ENCODE measurements at places on chromosomes 3 and 15.

- peak; percentile 9 for DNase-seq
Observed at GRCh38 chr3:66693461-66694031, 192.7 kb upstream of the LRIG1 start.

- DNase-seq = no peak
Observed at GRCh38 chr3:127445581-127446343, 144.8 kb downstream of the TPRA1 start.

- peak; percentile 85 for DNase-seq
Observed at GRCh38 chr3:189664311-189664710, 33.1 kb downstream of the TP63 start.

- DNase-seq = no peak
Observed at GRCh38 chr15:27183201-27183600, 212.2 kb downstream of the GABRG3 start.

- no peak for DNase-seq
Observed at GRCh38 chr3:71724584-71725270, 475 bp downstream of the EIF4E3 start.

DNA sequence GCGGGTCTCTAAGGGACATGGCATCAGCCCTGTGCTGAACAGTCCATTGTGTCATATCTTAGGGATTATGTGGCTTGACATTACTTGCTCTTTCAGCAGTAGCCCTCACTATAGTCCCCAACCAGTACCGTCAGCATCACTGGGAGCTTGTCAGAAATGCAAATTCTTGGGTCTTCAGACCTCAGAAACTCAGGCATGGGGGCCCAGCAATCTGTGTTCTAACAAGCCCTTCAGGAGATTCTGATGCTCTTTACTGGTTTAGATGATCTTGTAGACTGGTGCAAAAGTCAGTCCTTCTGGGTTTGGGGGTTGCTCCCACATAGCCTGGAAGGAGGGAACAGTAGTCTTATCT lies 39.0 kb upstream of the TRAK1 start:
- DNase-seq = no peak

GRCh38 chr15:91609231-91609630 lies 244.3 kb upstream of the SLCO3A1 start:
- no peak for DNase-seq

DNA sequence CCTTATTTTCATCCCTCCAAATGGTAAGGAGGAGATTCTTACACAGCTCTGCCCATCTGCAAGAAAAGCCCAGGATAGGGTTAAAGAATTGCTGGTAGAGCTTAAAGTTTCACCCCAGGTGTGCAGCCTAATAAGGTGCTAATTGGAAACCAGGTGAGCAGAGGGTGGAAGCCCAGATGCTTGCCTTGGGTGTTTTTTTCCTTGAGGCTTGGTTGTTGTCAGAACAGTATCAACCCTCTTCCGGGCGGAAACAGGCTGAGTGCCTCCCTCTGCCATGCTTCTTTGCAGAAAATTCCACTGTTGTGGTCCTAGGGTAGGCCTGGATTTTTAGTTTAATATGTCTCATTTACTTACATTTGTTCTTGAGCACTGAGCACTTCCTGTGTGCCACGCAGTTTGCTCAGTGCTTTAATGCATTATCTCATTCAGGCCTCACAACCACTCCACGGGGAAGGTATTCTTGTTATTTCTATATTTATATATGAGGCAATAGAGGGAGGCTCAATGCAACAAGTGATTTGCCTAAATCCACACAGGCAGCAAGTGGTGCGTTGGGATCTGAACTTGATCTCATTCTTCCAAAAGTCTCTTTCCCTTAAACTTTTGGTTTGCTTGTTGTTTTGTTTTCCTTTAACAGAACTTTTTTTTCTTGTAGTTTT lies 115.0 kb upstream of the LRIG1 start:
- peak; percentile 42 for DNase-seq

GRCh38 chr3:58144478-58145325 lies 66.1 kb downstream of the DNASE1L3 start:
- DNase-seq = no peak

DNA sequence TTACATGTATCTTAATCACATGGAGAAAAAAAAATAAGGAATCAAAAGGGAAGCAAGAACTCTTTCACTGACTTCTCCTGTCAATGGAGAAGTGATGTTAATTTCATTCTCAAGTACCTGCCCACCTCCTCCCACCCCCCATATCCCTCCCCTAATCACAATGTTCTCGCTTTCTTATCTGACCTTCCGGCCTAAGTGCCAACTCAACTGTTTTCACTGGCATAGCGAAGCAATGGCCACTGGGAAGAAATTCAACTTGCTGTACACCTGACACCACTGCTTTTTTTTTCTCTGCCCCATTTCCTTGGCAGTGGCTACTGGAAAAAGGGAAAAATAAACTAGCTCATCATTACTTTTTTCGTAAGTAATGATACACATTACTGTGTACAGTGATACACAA lies 3.8 kb downstream of the SGO1 start:
- DNase-seq = no peak

- DNase-seq = no peak
Observed at GRCh38 chr3:49665822-49666519, 8.2 kb upstream of the APEH start.

DNA sequence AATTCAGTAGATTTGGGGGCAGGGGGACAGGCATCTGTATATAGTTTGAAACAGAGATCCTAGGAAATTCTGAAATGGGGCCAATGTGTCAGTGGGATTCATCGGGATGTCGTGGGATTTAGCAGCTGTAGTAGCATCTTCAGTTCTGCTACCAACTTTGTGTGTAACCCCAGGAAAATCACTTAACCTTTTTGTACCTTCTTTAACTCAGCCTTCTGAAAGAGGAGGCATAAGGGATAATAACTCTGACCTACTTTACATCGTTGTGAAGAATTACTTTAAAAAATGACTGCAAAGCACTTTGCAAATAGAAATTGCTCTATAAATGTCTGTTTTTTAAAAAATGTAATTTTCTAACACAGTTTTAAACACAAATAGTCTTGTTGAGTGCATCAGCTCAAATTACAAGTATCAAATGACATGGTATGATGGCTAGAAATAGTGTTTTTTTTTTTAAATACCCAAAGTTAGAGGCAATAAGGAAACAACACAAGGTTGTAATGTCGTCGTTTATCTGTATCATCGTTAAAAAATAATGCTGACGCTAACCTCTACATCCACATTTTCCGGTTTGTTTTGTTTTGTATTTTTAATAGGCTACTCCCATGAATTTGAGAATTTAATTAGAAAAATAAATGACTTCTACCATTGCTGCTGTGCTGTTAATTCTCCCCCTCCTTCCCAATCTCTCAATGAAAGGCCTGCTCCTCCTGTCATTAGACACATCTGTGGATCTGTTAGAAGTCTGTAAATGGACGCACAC lies 338.5 kb downstream of the PTPRG start:
- DNase-seq = no peak

GRCh38 chr15:83105440-83105839 lies 2.0 kb upstream of the TM6SF1 start:
- DNase-seq = no peak

DNA sequence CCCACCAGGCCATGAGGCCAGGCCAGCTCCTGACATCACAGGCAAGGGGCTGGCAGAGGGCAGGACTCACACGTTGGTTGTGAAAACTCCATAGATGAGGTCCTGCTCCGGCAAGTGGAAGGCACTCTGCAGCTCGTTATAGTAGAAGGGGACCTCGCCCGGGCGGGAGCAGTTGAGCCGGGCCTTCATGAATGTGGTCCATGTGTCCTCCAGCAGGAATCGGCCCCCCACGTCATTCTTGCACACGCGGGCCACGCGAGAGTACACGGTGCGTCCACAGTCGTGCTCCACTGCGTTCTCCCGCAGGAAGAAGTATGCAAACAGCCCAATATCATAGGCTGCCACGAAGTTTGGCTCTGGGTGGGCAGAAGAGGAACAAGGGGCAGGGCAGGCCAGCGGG lies 101.2 kb downstream of the SEMA5B start:
- DNase-seq = no peak

DNA sequence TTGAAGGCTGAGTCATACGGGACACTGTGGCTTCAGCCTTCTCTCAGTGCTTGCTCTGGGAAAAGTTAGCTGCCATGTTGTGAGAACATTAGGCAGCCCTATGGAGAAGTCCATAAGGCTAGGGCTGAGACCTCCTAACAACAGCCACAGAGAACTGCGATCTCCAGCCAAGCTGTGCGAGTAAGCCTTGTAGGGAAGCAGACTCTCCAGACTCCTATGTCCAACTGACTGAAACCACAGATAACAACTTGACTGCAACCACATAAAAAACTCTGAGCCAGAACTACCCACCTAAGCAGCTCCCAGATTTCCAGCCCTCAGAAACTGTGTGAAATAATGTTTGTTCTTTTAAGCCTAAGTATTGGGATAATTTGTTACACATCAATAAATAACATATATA lies 40.7 kb downstream of the DENND6A start:
- no peak for DNase-seq

GRCh38 chr3:44680921-44681455 lies 31.5 kb upstream of the ZNF502 start:
- DNase-seq = no peak

DNA sequence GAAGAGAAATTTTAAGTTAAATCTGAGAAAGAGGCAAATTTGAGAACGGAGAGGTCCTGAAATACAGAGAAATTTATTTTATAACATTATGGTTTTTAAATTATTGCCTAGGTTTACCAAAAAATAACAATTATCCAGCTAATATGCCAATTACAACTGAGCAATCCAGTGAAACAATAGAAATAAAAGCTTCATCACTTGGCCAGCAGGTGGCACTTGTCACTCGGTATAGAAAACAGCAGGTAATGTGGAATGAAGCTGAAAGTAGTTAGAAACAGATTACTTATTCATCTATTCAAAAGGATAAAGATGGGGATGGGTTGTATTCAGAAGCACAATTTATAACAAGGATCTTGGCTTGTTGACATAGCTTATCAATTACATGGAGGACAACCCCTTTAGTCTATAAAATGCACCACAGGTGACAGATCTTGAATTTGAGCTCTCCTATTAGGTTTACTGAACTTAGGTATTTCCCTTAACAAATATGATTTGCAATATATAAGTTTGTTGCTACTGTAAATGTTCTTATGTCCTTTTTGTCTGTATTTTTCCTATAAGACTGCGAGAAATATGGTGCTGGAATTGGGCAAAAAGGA lies 70.1 kb upstream of the GUCA1C start:
- DNase-seq = peak; percentile 5

- no peak for DNase-seq
Observed at GRCh38 chr15:68650901-68651709, 72.3 kb downstream of the CORO2B start.

GRCh38 chr3:16090024-16090423 lies 84.5 kb upstream of the GALNT15 start:
- DNase-seq = peak; percentile 99

DNA sequence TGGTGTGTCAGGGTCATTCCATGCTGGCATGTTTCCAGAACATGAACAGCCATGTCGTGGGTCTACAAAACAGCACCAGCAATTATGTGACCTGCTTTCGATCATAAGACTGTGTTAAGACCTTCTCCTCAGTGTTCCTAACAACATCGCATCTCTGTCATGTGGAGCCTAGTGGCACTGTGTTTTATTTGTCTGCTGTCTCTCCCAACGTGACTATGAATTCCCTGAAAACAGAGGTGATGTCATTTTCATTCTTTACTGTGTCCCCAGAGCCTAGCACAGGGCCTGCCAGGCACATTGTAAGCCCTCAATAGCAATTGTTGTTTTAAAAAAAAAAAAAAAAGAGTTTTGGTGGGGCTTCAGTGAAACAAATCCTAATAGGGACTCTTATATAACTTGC lies 94.2 kb upstream of the IL12A start:
- no peak for DNase-seq

GRCh38 chr3:54631516-54632325 lies 296.1 kb downstream of the LRTM1 start:
- DNase-seq = no peak

GRCh38 chr3:7410782-7411181 lies 549.9 kb downstream of the GRM7 start:
- no peak for DNase-seq

DNA sequence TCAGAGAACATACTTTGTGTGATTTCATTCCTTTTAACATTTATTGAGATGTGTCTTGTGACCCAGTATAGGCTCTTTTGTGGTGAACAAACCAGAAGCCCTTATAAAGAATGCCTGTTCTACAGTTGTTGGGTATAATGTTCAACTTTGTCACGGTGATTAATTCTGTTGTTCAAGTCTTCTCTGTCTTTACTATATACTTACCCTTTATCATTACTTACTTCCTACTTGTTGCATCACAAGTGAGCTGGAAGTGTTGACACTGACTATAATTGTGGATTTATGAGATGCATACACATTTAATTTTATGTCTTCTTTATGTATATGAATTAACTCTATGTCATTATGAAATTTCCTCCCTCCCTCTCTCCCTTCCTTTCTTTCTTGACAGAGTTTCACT lies 59.7 kb upstream of the TBL1XR1 start:
- DNase-seq = no peak

GRCh38 chr3:152254041-152254440 lies 14.7 kb upstream of the MBNL1 start:
- no peak for DNase-seq

- no peak for DNase-seq
Observed at GRCh38 chr3:65720989-65721737, 317.6 kb downstream of the MAGI1 start.

DNA sequence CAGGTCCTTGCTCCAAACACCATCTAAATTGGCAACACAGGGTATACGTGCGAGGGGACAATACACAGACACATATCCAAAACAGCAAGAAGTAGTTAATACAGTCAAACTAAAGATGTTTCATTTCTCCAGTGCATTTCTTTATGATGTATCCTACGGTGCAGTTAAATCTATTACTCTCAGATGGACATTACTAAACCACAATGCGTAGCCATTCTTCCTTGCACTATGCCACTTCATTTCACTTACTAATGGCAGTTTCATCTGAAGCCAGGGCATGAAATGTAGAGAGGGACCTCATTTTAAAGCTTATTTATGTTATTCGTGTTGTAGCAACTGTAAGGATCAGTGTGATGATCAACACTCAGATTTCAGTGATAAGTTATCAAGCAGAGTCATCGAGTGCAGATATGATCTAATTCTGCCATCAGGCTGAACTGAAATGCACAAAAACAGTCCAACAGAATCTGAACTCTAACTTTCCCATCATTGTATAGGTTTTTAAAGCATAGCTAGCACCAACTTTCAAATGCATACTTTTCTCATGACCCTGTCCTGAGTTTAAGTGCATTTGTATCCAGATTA lies 14.5 kb downstream of the TNIK start:
- DNase-seq = no peak

DNA sequence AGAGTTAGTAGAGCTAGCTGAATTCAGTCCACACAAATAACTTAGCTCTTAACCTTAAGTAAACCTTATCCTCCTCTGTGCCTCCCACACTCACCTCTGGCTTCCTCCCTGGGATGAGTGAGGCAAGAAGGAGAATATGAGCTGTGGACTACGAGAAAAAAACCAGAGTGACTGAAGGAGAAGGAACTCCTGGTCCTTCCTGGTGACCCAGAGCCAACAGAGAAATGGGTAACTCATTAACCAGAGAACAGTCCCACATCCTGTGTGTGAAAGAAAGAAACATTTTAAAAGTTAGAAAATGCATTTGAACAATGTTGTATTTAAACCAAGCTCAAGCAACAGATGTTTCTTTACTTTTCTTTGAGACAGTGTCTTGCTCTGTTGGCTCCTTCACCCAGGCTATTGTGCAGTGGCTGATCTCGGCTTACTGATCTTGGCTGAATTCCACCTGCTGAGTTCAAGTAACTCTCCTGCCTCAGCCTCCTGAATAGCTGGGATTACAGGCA lies 27.5 kb upstream of the FAM81A start:
- DNase-seq = no peak
